ENCODE measurements at places on chromosomes 2 and 18.
A peak's percentile ranks its signal among the peaks of the same experiment; 100 is the strongest.

DNA sequence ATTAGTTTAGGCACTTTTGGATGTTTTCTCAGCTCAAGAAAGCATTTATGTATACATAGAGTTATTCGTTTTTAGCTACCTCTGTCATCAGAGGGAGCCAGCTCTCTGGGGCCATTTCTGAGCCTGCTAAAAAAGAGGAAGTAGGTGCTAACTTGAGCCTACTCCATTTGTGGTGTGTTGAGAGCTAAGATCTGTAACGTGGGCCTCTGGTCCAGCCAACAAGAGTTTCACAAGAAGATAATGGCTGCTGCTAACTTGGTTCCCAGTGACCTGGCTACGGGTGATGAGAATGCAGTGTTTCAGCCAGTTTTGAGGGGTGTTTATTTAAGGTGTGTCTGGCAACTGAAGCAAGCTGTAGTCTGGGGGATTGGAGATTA is 182.5 kb downstream of the PRKCE start:
- no peak for DNase-seq

DNA sequence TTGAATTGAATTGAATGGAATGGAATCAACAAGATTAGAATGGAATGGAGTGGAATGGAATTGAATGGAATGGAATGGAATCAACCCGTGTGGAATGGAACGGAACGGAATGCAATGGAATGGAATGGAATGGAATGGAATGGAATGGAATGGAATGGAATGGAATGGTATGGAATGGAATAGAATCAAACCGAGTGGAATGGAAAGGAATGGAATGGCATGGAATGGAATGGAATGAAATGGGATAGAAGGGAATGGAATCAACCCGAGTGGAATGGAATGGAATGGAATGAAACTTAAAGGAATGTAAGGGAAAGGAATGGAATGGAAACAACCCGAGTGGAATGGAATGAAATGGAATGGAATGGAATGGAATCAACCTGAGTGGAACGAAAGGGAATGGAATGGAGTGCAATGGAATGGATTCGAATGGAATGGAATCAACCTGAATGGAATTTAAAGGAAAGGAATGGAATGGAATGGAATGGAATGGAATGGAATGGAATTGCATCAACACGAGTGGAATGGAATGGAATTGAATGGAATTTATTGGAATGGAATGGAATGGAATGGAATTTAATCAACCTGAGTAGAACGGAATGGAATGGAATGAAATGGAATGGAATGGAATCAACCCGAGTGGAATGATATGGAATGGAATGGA is 1146.6 kb downstream of the RPIA start:
- DNase-seq, result no peak

DNA sequence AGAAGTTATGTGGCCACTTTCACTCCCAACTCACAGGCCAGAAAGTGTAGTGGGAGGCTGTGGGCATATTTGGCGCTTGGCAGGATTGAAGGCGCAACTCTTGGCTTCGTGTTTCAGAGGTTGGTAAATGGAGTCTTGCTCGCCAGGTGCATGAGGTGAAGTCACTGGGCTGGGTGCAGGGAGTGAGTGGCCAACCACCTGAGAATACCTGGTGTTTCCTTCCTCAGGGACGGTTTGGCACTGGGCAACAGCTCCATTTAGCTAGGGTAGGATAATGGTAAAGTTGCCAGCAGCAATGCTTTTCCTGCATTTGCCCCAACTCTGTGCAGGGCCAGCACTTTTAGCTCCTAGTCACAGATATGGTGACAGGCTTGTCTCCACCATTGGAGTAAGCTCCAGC is 115.9 kb downstream of the AGAP1 start:
- no peak for DNase-seq

GRCh38 chr2:156702541-156702940 is 266.4 kb downstream of the GPD2 start:
- DNase-seq, result no peak

GRCh38 chr18:59492756-59493421 is 133.8 kb upstream of the LMAN1 start:
- no peak for DNase-seq

DNA sequence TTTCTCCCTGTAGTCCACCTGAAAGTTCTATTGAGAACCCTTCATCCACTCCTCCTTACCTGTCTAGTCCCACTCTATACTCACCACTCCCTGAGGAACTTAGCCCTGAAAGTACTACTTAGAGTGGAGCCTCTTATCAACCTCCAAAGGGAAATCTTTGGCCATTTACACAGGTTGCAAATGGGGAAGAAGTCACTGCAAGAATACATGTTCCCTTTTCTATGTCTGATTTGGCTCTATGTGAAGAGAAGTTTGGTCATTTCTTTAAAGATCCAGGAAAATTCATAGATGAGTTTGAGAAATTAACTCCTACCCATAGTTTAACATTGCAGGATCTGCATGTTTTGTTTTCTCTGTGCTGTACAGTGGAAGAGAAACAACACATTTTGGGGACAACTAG is 22.9 kb upstream of the MGAT4A start:
- DNase-seq, result no peak

- peak; percentile 28 for DNase-seq
Observed at GRCh38 chr2:236813766-236814165, 244.1 kb downstream of the ACKR3 start.

GRCh38 chr18:8217051-8217564 is 392.1 kb upstream of the RAB12 start:
- DNase-seq, result no peak

DNA sequence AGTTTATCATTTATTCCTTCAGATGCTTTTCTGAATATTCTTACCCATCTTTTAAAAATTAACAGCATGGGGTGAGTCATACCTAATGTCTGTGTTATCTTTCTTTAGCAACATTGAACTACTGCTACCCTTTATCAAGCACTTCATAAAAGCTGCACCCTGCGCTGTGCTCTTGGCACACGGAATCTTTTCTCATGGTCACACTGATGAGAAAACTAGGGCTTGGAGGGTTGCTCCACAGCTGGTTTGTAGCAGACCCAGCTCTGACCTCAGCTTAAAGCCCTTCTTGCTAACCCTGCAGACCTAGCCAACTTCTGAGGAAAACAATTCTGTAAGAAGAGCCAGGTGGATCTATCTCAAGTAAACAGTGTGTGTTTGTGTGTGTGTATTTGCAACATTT is 106.3 kb downstream of the RNF144A start:
- DNase-seq, result no peak

GRCh38 chr2:14408695-14409094 is 223.8 kb upstream of the LRATD1 start:
- no peak for DNase-seq

GRCh38 chr18:23593720-23594119 is 7.4 kb upstream of the NPC1 start:
- no peak for DNase-seq

GRCh38 chr2:96341641-96342040 is 6.1 kb downstream of the NCAPH start:
- no peak for DNase-seq

- DNase-seq, result no peak
Observed at GRCh38 chr18:23273443-23273966, 138.2 kb downstream of the CABLES1 start.

DNA sequence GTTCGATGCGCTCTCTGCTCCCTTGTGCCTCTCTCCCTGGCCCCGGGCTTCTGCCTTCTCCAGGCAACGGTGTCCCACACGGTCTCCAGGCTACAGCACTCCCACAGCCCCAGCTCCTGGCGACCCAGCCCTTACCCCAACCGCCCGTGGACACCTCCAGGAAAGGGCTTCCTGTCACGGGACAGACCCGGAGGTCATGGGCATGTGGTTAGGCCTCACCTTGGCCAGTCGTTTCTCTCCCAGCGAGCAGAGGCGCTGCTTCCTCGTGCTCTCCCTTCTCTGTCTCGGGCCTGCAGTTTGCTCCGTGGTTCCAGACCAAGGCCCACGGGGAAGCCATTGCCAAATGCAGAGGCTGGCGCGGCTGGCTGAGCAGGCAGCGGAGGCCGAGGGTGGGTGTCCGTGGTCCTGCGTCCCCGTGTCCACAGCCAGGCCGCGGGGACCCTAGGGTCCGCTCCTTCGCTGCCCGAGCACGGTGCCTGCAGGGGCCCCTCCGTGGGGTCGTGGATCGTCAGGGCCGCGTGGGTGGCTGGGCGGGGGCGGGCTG is 61.0 kb upstream of the IL1RL1 start:
- no peak for DNase-seq

DNA sequence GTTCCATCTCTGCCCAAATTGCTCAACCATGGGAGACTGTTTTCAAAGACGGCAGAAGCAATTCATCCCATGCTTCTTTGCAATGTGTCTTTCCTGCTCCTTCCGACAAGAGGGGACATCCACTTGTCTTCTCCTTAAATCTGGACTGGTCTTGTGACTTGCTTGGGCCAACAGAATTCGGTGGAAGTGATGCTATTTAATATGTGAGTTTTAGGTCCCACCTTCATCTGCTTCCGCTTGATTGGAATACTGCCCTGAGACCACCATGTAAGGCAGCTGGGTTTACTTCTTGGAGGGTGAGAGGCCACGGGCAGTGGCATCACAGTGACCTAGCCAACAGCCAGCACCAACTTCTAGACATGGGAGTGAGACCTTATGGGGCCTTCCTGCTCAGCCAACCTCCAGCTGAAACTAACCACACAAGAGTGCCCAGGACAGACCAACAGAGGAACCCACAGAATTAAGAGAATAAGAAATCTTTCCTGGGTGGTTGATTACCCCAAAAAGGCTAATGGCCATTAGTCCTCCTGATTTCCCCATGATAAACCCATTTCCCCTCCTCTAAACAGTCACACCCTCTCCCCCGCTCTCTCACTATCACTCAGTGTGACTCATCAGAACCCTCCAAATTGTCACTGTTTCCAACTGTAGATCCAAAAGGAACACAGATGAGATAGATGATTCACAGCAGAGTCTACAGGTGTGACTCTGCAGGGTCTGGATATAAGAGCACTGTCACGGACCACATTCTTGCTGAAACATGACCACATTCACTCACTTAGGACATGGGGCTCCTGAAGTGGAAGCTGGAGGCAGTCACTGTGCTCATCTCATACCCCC is 16.2 kb upstream of the RHOB start:
- no peak for DNase-seq

DNA sequence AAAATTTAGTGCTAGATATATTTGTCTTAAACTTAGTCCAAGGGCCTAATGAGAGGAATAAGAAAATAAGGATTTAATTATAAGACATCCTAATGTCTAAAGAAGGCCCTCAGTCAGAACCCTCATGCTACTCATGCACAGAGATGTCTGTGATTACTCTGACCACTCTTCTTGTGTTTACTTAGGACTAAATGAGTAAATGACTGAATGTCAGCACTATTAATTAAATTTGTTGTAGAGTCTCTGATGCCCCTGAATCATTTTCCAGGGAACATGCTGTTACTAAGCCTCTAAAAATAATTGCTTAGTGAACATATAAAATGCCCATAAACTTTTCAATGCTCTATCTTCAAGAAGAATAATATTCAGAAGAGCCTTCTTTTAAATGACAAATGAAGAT is 32.4 kb downstream of the GULP1 start:
- DNase-seq, result no peak

- no peak for DNase-seq
Observed at GRCh38 chr2:27158468-27158867, 9.7 kb downstream of the TCF23 start.

DNA sequence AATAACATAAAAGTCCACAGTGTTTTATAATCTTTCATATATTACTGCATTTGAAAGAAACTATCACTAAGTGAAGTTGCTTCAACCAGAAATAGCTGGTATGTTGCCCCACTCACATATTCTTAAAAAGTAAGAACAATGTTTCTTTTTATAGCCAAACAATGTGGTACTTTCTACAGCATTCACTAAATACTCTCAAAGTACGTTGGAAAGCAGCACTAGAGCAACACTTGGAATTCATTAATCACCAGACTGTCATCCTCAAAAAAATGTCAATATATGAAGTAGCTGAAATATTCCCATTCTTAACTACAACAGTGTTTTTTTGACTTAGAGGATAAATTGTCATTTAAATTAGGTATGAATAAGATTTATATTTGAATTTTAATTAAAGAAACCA is 32.8 kb downstream of the COBLL1 start:
- peak; percentile 36 for DNase-seq

DNA sequence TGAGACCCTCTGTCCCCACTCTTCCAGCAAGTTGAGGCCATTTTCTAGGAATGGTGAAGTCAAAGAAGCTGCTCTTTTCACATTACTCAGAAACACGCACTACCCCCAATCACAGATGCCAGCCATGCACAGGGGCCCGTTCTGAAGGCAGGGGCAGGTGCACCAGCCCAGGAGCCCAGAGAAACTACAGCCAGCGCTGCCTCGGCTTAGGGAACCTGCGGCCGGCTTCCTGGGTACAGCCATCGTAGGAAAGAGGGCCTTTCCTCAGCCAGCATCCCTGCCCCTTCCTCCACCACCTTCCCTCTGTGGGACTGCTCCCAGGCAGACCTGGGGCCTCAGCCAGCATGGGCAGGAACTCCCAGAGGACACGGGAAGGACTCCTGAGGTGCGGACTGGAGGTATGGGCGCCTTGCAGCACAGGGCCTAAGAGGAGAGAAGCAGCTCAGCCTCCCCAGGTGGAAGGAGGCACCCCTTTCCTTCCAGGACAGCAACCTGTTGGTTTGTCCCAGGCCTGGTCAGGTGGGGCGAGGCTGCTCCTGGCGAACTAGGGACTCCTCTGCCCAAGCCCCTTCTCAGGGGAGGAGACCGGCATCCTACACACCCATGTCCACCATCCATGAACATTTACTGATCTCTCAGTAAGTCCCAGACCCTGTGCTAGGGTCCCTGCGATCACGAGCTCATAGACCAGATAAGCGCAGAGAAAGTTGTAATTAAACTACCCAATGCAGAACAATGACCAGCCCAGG is 99.0 kb upstream of the ID2 start:
- no peak for DNase-seq

- no peak for DNase-seq
Observed at GRCh38 chr2:226999661-227000060, 163.8 kb downstream of the RHBDD1 start.

DNA sequence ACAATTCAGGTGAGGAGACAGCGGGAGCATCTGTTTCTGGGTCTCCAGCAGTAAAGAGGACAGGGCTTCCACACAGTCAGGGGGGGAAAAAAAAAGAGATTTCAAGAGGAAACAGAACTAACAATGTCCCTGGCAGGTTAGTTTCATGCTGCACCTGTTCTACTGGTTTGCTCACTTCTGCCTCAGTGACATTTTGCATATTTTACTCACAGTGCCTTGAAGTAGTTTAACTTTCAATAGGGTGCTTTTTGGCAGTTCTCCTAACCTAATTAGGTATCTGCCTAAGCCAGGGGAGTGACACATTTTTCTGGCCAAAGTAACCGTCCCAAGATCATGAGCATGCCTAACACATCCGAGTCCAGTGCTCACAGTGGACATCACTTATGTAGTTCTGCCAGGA is 109.0 kb upstream of the ALK start:
- DNase-seq, result no peak

GRCh38 chr2:172516299-172516698 is 39.6 kb upstream of the PDK1 start:
- no peak for DNase-seq

DNA sequence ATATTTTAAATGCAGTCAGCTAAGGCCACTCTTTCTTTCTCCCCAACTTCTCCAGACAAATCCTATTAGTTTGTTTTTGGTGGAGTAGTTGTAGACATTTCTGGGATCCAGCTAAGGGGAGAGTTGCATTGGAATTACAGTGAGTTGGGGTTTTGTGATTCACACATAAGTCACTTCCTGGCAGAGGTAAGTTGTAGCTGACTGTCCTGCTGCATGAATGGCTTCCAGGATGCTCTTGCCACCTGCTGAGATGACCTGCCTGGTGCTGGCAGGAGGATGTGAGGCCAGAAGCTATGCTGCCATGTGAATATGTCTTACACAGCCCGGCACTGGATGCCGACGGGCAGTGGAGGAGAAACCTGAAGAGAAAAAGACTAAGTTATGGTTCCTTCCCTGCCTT is 243.7 kb downstream of the TDRD15 start:
- no peak for DNase-seq
